T-helper 2 cell treated with Interferon-gamma antibody and Interleukin-4, amounts not matched to agents 5 μg/mL and 100 μg/mL, for 36 hours (primary cell): ENCODE measurements at places on chromosomes 5 and 9.

GRCh38 chr5:148796936-148797335, 29.5 kb upstream of the ADRB2 start:
- H3K27me3 ChIP-seq = peaks cover 4% of the 10 kb centered on the region
- H3K27ac ChIP-seq = no peak overlapping the region
- H3K36me3 ChIP-seq = no peaks in the 10 kb centered on the region
- H3K4me1 ChIP-seq = peaks cover 21% of the 10 kb centered on the region
- H3K4me3 ChIP-seq = no peak overlapping the region

- H3K36me3 ChIP-seq = peaks cover 53% of the 10 kb centered on the region
- no peak for DNase-seq
- no peaks in the 10 kb centered on the region for H3K27me3 ChIP-seq
- no peak overlapping the region for H3K4me3 ChIP-seq
- peaks cover 5% of the 10 kb centered on the region for H3K4me1 ChIP-seq
Observed at GRCh38 chr5:134577022-134577795, 51.7 kb downstream of the JADE2 start.

GRCh38 chr9:19583890-19584289, 175.1 kb downstream of the ACER2 start:
- DNase-seq = no peak
- no peaks in the 10 kb centered on the region for H3K4me1 ChIP-seq
- H3K27me3 ChIP-seq = peaks cover 15% of the 10 kb centered on the region
- H3K36me3 ChIP-seq = no peaks in the 10 kb centered on the region

DNA sequence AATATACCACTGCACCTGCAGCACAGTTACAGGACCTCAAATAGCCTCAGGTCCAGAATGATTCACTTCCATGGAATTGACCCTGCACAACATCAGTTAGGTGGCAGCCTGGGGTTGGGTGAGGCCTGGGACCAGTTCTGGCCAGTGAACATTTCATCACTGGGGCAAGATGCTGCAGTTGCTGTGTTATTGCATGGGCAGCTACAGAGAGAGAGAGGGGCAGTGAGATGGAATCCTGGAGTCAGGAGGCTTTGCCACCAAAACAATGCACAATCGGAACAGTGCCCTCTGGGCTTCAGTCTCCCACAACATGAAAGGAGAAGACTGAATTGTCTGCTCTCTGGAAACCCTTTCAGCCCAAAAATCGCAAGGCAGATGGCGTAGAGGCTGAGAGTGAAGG, 51.8 kb downstream of the SH3TC2 start:
- H3K4me3 ChIP-seq = no peak overlapping the region
- H3K4me1 ChIP-seq = no peaks in the 10 kb centered on the region
- DNase-seq = no peak
- H3K36me3 ChIP-seq = no peaks in the 10 kb centered on the region
- no peak overlapping the region for H3K27ac ChIP-seq
- H3K27me3 ChIP-seq = peaks cover 5% of the 10 kb centered on the region

DNA sequence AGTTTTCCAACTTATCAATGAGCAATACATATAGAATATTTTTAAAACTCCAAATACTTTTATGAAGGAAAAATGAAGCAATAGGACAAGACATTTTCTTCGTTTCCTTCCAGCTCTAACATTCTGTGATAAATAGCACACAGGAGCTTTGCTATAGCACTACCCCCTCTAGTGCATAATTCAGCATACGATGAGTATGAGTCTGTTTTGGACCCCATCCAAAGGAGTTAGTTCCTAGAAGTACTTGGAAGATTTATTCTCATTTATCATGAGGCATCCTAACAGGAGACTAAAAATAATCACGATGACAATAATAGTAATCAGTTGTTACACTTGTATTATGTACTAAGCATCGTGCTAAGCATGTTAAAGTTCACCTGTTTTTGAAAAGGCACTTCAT, 1061.3 kb upstream of the DMAC1 start:
- H3K36me3 ChIP-seq = no peaks in the 10 kb centered on the region
- no peaks in the 10 kb centered on the region for H3K4me1 ChIP-seq
- peaks cover 45% of the 10 kb centered on the region for H3K27me3 ChIP-seq
- no peak overlapping the region for H3K4me3 ChIP-seq
- no peak for DNase-seq
- no peak overlapping the region for H3K27ac ChIP-seq

GRCh38 chr9:92711844-92712243, 41.9 kb upstream of the IPPK start:
- H3K4me1 ChIP-seq = peaks cover 38% of the 10 kb centered on the region
- DNase-seq = no peak
- H3K27me3 ChIP-seq = no peaks in the 10 kb centered on the region
- H3K4me3 ChIP-seq = peak overlapping the region; percentile 85
- H3K27ac ChIP-seq = peak overlapping the region; percentile 96

GRCh38 chr9:75937521-75938258, 47.2 kb downstream of the PCSK5 start:
- DNase-seq = no peak
- no peak overlapping the region for H3K4me3 ChIP-seq
- H3K4me1 ChIP-seq = no peaks in the 10 kb centered on the region
- H3K27ac ChIP-seq = no peak overlapping the region
- H3K27me3 ChIP-seq = no peaks in the 10 kb centered on the region

DNA sequence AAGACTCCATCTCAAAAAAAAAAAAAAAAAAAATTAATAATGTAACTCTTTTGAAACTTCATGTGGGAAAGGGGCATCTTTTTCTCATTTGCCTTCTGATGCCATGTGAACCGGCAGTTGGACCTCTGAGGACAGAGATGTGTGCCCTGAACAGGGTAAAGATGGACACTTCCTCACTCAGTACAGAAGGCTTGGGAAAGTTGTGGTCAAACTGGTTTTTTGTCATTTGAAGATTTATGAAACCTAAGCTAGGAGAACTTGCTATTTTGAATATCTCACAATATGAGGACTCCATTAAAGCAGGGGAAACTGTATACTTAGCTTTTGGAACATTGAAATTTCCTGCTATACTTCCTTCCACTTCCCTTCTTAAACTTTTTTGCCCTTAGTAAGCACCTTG, 147.5 kb upstream of the ALDH1B1 start:
- H3K27me3 ChIP-seq = no peaks in the 10 kb centered on the region
- H3K27ac ChIP-seq = no peak overlapping the region
- H3K4me1 ChIP-seq = no peaks in the 10 kb centered on the region
- no peak for DNase-seq
- no peak overlapping the region for H3K4me3 ChIP-seq
- no peaks in the 10 kb centered on the region for H3K36me3 ChIP-seq

GRCh38 chr9:6711403-6711802, 46.4 kb upstream of the KDM4C start:
- peaks cover 4% of the 10 kb centered on the region for H3K4me1 ChIP-seq
- no peak overlapping the region for H3K4me3 ChIP-seq
- no peak for DNase-seq
- peaks cover 3% of the 10 kb centered on the region for H3K36me3 ChIP-seq

GRCh38 chr9:133525677-133526076, 918 bp upstream of the MYMK start:
- H3K36me3 ChIP-seq = no peaks in the 10 kb centered on the region
- no peak overlapping the region for H3K27ac ChIP-seq
- no peak for DNase-seq
- no peaks in the 10 kb centered on the region for H3K4me1 ChIP-seq
- no peak overlapping the region for H3K4me3 ChIP-seq

DNA sequence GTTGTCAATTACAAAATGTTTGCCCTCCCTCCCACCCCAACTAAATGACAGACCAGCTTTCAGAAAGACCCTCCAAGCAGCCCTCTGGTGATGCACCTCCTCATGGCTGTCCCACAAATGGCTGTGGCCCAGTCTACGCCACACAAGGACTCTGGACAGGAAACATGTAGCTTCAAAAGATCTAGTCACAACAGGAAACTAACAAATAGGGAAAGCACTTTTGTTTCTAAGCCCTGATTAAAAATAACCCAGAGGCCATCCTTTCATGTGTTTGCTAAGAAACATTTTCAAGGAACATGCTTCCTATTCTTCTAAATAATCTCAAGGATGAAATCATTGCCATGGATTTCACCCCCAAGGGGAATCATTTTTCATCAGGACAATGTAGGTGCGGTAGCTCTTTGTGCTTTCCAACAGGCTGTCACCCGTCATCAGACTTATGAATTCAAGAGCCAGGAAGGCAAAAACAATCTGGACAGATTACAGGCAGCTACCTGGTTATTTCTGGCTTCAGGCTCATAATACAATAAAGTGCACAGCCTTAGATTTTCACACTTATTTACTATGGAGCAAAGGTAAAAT, 20.1 kb downstream of the PCSK1 start:
- no peak for DNase-seq
- no peak overlapping the region for H3K27ac ChIP-seq
- H3K4me1 ChIP-seq = no peaks in the 10 kb centered on the region
- no peaks in the 10 kb centered on the region for H3K36me3 ChIP-seq
- peaks cover 7% of the 10 kb centered on the region for H3K27me3 ChIP-seq

- H3K27me3 ChIP-seq = peaks cover 1% of the 10 kb centered on the region
- no peak overlapping the region for H3K27ac ChIP-seq
- H3K4me3 ChIP-seq = no peak overlapping the region
- no peaks in the 10 kb centered on the region for H3K4me1 ChIP-seq
Observed at GRCh38 chr5:158922263-158922592, 177.5 kb downstream of the EBF1 start.

DNA sequence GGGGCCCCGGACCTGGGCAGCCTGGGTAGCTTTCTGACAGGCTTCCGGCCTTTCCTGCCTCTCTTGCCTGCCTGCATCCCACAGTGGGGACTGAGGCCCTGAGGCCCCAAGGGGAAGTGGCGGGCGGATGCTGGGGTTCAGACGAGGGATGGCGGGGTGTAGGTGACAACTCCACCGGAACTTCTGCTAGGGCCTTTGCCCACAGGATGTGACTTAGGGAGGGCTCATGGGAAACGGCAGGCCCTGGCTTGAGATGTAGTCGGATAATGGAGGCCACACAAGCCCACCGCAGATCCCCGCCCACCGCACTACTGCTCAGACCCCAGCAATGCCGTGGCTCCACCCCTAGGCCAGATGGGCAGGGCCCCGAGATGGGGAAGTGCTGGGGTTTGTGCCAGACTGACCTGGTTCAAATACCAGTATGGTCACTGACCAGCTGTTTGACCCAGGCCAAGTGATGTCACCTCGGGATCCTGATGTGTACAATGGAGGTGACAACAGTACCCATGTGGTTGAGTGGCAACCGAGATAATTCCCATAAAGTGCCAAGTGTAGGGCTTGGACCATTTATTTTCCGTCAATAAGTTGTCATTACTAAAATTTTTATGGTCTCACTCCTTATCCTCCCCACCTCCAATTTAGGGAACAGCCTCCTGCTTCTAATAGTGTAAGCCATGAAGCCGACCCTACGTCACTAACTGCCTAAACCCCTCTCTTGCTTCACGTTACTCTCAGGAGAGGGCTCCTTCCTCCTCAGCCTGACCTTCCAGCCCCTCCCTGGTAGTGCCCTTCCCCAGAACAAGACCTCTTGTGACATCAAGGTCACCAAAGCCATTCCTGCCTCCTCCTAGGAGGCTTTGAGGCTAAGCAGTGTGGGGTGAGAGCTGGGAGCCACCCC, 2.5 kb upstream of the CDK9 start:
- peak overlapping the region; percentile 71 for H3K4me3 ChIP-seq
- peak; percentile 75 for DNase-seq
- peaks cover 60% of the 10 kb centered on the region for H3K4me1 ChIP-seq
- H3K27me3 ChIP-seq = no peaks in the 10 kb centered on the region
- peak overlapping the region; percentile 90 for H3K27ac ChIP-seq

DNA sequence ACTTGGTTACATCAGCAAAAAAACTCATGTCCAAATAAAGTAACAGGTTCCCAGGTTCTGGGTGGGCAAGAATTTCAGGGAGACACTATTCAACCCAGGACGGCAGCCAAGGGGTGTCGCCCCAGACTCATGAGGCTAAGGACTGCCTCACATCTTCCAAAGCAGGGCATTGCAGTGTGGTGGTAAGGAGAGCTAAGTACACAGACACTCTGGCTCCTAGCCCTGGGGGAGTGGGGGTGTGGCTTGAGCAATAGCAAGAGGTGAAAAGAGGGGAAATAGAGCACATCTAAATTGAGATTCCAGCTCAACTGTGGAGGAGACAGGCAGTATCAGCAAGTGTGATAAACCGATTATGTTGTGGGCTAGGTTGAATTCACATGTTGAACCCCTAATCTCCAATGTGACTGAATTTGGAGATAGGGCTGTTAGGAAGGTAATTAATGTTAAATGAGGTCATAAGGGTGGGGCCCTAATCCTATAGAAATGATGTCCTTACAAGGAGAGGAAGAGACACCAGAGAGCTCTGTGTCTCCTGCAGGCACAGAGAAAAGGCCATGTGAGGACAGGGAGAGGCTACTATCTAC, 49.9 kb upstream of the MARCHF11 start:
- H3K4me3 ChIP-seq = no peak overlapping the region
- no peaks in the 10 kb centered on the region for H3K4me1 ChIP-seq
- no peak for DNase-seq
- H3K27ac ChIP-seq = no peak overlapping the region
- H3K27me3 ChIP-seq = no peaks in the 10 kb centered on the region

- H3K4me1 ChIP-seq = no peaks in the 10 kb centered on the region
- no peak for DNase-seq
- H3K36me3 ChIP-seq = peaks cover 2% of the 10 kb centered on the region
- H3K4me3 ChIP-seq = no peak overlapping the region
Observed at GRCh38 chr9:981491-981898, 5.0 kb downstream of the DMRT3 start.

- no peaks in the 10 kb centered on the region for H3K27me3 ChIP-seq
- H3K4me1 ChIP-seq = peaks cover 13% of the 10 kb centered on the region
- no peak overlapping the region for H3K27ac ChIP-seq
- no peak overlapping the region for H3K4me3 ChIP-seq
- peak; percentile 57 for DNase-seq
Observed at GRCh38 chr5:80871541-80871961, 88.6 kb upstream of the RASGRF2 start.

GRCh38 chr9:129459547-129460322, 161.2 kb downstream of the C9orf50 start:
- H3K4me3 ChIP-seq = no peak overlapping the region
- no peaks in the 10 kb centered on the region for H3K36me3 ChIP-seq
- peak overlapping the region; percentile 55 for H3K27ac ChIP-seq
- DNase-seq = peak; percentile 65
- peaks cover 25% of the 10 kb centered on the region for H3K4me1 ChIP-seq

GRCh38 chr9:75064307-75065025, 23.5 kb downstream of the NMRK1 start:
- H3K4me1 ChIP-seq = peaks cover 5% of the 10 kb centered on the region
- DNase-seq = no peak
- peaks cover 21% of the 10 kb centered on the region for H3K36me3 ChIP-seq

- no peak overlapping the region for H3K4me3 ChIP-seq
- peaks cover 6% of the 10 kb centered on the region for H3K27me3 ChIP-seq
- peaks cover 8% of the 10 kb centered on the region for H3K4me1 ChIP-seq
- DNase-seq = no peak
Observed at GRCh38 chr5:87184605-87185004, 83.1 kb upstream of the RASA1 start.

GRCh38 chr9:128399861-128400260, 20.8 kb upstream of the CERCAM start:
- H3K27ac ChIP-seq = no peak overlapping the region
- H3K36me3 ChIP-seq = no peaks in the 10 kb centered on the region
- H3K27me3 ChIP-seq = peaks cover 14% of the 10 kb centered on the region
- peaks cover 3% of the 10 kb centered on the region for H3K4me1 ChIP-seq
